GM23338 (cell line): ENCODE measurements at places on chromosomes 2 and 18. TPM values are rescaled to one million over a fixed set of nuclear protein-coding genes. Genes with fewer than 3 reads are reported as not detected.
A peak's percentile ranks its signal among the peaks of the same experiment; 100 is the strongest.

- H3K36me3 ChIP-seq: no peaks in the 10 kb centered on the region
- no peaks in the 10 kb centered on the region for H3K4me1 ChIP-seq
- no peak overlapping the region for H3K4me3 ChIP-seq
- DNase-seq: no peak
Measured at GRCh38 chr18:36529747-36530146, 232.2 kb downstream of the FHOD3 start.

- H3K27me3 ChIP-seq: no peaks in the 10 kb centered on the region
- peak overlapping the region; percentile 86 for H3K27ac ChIP-seq
- peak overlapping the region; percentile 74 for H3K4me3 ChIP-seq
- DNase-seq: peak; percentile 57
Measured at GRCh38 chr2:160491911-160492371, 1.7 kb downstream of the RBMS1 start.

- H3K27ac ChIP-seq: no peak overlapping the region
- H3K36me3 ChIP-seq: no peaks in the 10 kb centered on the region
- H3K27me3 ChIP-seq: no peaks in the 10 kb centered on the region
- no peak overlapping the region for H3K4me3 ChIP-seq
- DNase-seq: no peak
- peaks cover 61% of the 10 kb centered on the region for H3K4me1 ChIP-seq
Measured at GRCh38 chr2:168592181-168592831, 136.2 kb downstream of the CERS6 start.

DNA sequence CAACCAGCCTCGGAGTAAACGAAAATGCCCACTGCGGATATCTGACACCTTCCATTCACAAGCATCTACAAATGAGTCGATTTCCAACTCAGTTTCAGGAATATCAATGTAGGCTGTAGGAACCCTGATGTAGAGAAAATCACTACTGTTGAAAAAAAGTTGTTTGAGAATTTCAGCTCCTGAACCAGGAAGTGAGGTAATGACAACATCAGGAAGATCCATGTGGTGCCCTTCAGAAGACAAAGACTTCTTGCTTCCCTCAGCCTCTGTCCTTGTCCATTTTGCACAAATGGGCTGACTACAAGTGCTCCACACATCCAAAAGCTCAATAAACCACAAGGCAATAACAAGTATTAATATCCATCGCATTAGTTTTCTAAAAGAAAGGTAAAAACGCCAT lies 4.7 kb downstream of the DSEL start:
- no peak for DNase-seq
- H3K4me1 ChIP-seq: peaks cover 34% of the 10 kb centered on the region
- no peaks in the 10 kb centered on the region for H3K36me3 ChIP-seq
- H3K27me3 ChIP-seq: no peaks in the 10 kb centered on the region
- H3K27ac ChIP-seq: no peak overlapping the region

GRCh38 chr2:228624733-228625132 lies 443.2 kb upstream of the SPHKAP start:
- no peaks in the 10 kb centered on the region; the same call in 1 of the 2 replicates for H3K36me3 ChIP-seq
- H3K4me1 ChIP-seq: no peaks in the 10 kb centered on the region
- no peak overlapping the region for H3K4me3 ChIP-seq

DNA sequence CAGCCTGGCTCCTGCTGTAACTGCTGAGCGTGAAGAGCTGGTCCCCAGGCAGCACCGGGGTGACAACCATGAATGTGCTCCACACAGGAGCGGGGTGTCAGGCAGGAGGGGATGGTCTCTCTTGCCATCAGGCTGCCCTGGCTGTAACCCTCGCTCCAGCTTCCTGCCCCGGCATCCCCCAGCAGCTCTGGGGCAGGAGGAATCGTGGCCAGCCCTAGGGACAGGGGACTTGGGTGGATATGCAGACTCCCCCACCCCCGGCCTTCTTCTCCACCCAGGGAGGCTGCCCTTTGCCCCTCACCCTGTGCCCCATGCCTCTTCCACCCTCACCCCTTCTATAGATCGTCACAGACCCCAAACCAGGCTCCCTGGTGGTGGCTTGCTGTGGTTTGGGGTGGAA lies 69.4 kb upstream of the SMAD7 start:
- no peak overlapping the region for H3K4me3 ChIP-seq
- H3K4me1 ChIP-seq: peaks cover 6% of the 10 kb centered on the region; the same call in 1 of the 2 replicates
- no peaks in the 10 kb centered on the region for H3K36me3 ChIP-seq

GRCh38 chr2:6290217-6291015 lies 575.3 kb downstream of the CMPK2 start:
- no peaks in the 10 kb centered on the region for H3K4me1 ChIP-seq
- DNase-seq: no peak
- H3K4me3 ChIP-seq: no peak overlapping the region
- no peaks in the 10 kb centered on the region for H3K27me3 ChIP-seq

DNA sequence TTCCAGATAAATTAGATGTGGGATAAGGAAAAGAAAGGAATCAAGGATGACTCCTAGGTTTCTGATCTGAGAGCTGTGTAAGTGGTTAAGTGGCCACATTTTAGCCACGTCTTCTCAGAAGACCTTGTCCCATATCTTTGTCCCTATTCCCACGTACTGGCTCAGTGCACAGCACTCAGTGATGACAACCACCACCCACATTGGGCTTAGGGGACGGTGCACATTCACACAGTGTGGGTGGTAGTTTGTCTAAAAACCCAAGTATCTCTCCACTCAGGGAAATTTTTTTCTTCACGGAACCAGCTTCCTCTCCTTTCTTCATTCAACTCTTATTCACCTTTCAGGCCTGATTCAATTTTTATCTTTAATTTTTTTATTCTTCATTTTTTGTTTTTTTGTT lies 30.6 kb upstream of the GCC2 start:
- no peak for DNase-seq
- no peak overlapping the region for H3K4me3 ChIP-seq
- H3K4me1 ChIP-seq: no peaks in the 10 kb centered on the region
- no peak overlapping the region for H3K27ac ChIP-seq
- H3K27me3 ChIP-seq: no peaks in the 10 kb centered on the region

DNA sequence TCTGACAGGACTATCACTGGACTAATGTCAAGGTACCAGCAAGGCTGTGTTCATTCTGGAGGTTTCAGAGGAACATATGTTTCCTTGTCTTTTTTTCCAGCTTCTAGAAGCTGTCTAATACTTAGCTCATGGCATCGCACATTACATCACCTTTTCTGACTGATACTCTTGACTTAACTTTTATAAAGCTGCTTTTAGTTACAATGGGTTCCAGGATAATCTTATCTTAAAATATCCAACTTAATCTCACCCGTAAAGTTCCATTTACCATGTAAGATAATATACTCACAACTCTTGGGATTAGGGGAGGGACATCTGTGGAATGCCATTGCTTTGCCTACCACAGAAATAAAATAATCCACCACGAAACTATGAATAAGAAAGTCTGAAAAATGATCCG lies 394.2 kb downstream of the CDH19 start:
- DNase-seq: no peak
- no peaks in the 10 kb centered on the region for H3K27me3 ChIP-seq
- H3K36me3 ChIP-seq: no peaks in the 10 kb centered on the region

- no peak for DNase-seq
- no peak overlapping the region for H3K4me3 ChIP-seq
- no peaks in the 10 kb centered on the region for H3K27me3 ChIP-seq
- no peak overlapping the region for H3K27ac ChIP-seq
- H3K36me3 ChIP-seq: no peaks in the 10 kb centered on the region
Measured at GRCh38 chr2:6109831-6110230, 417.6 kb downstream of the SOX11 start.

- no peaks in the 10 kb centered on the region for H3K4me1 ChIP-seq
- H3K27me3 ChIP-seq: no peaks in the 10 kb centered on the region
Measured at GRCh38 chr2:109481196-109481555, 132.6 kb downstream of the SEPTIN10 start.

- no peak overlapping the region for H3K27ac ChIP-seq
- no peaks in the 10 kb centered on the region for H3K4me1 ChIP-seq
- H3K36me3 ChIP-seq: no peaks in the 10 kb centered on the region
Measured at GRCh38 chr18:50632895-50633515, 73.1 kb downstream of the MAPK4 start.

DNA sequence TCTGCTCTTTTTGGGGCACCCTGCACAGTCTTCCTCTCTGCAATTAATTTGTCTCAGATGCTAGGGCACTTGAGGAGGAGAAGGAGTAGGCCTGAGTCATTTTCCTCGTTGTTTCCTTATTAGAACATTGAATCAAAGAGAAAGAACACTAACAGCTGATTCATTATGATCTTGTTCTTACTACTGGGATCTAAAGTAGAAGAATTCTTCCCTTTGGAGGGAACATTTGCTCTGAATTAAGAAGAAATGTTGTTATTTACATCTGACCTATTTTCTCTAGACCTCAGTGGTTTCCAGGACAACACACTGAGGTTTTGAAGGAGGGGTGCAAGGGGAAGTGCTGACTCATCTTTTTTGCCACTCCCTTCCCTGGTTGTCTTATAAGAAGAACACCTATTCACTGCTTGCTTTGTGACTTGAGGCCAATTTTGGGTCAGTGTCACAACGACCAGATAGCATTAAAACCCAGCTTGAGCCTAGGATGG lies 24.3 kb upstream of the STAT1 start:
- no peak overlapping the region for H3K4me3 ChIP-seq
- no peaks in the 10 kb centered on the region; the same call in 1 of the 2 replicates for H3K4me1 ChIP-seq
- no peaks in the 10 kb centered on the region for H3K36me3 ChIP-seq
- no peak for DNase-seq
- H3K27ac ChIP-seq: no peak overlapping the region

GRCh38 chr2:119119076-119119785 lies 39.3 kb downstream of the C1QL2 start:
- peak overlapping the region; percentile 5; the same call in 1 of the 2 replicates for H3K4me3 ChIP-seq
- H3K27me3 ChIP-seq: no peaks in the 10 kb centered on the region
- no peak for DNase-seq
- peak overlapping the region; percentile 39; the same call in 1 of the 2 replicates for H3K27ac ChIP-seq
- peaks cover 21% of the 10 kb centered on the region for H3K4me1 ChIP-seq
- H3K36me3 ChIP-seq: no peaks in the 10 kb centered on the region

DNA sequence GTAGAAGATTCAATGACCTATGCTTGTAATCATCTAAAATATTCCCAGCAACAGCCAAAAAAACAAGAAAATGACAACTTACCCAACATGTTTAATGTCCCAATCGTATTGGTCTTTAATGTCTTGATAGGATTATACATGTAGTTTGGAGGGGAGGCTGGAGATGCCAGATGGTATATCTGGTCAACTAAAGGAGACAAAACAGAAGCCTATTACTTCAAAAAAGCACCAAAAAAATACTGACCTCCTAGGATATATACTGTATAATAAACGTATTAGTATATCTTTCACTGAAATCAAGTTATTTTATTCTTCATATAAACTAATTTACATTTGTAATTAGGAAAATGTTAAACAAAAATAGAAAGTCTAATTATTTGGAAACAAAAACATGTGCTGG lies 64.5 kb downstream of the UXS1 start:
- H3K4me1 ChIP-seq: peaks cover 12% of the 10 kb centered on the region
- DNase-seq: no peak
- H3K27me3 ChIP-seq: no peaks in the 10 kb centered on the region
- no peak overlapping the region for H3K27ac ChIP-seq
- H3K4me3 ChIP-seq: no peak overlapping the region

DNA sequence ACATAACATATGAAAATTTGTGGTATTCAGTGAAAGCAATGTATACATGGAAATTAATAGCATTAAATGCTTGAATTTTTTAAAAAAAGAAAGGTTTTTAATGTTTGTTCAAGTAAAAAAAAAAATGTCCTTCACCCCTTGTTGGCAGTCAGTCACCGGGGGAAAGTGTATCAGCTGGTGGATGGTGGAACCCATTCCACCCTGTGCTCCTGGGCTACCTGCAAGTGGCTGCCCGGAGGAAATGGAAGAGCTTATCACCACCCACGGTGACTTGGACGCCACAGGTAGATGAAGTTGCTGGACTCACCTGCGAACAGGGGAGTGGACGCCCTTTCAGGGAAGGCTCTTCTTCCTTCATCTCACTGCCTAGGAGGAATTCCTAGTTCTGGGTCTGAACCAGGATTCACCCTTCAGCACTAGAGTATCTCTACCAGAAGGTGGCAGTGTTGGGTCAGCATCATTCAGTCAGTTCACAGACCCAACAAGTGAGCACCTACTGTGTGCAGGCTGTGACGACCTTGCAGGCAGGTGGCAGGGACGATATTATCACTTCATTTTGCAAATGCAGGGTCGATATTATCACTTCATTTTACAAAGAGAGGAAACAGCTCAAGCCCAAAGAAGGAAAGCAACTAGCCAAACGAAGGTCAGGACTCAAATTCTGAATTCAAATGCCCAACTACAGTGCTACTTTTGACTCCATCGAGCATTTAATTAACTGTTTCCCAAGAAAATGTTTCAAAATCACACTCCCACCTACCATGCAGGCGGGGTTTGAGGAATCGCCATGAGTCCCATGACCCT lies 35.8 kb downstream of the CIB4 start:
- no peak overlapping the region for H3K27ac ChIP-seq
- DNase-seq: peak; percentile 91
- no peaks in the 10 kb centered on the region for H3K27me3 ChIP-seq
- H3K4me3 ChIP-seq: no peak overlapping the region

DNA sequence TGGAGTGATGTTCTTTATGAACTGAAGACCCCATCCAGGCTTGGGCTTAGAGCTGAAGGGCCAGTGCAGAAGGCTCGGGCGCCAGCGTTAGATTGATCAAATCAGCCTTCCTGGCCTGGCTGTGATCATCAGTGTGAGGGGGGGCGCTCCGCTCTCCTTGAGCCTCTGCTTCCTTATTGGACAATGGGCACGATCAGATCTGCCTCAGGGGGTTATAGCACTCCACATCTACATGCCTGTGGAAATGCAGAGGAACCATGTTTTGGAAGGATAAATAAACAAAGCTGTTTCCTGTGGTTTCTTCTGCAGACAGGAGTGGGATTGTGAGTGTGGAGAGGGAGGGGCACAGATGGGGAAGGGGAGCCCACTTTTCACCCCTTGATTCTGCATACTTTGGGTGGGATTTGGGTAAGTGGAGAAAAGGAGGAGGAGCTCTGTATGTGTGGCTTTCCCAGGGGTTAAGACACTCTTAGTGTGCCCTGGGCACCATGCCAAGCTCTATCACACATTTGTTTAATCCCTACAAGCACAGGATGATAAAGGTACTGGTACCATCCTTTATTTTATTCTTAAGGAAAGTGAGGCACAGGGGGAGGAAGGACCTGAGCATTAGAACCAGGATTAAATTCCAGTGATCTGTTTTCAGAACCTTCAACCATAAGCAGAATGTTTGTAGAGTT lies 150.5 kb downstream of the EN1 start:
- H3K36me3 ChIP-seq: no peaks in the 10 kb centered on the region
- no peak for DNase-seq
- H3K4me3 ChIP-seq: no peak overlapping the region
- H3K4me1 ChIP-seq: peaks cover 6% of the 10 kb centered on the region
- no peaks in the 10 kb centered on the region for H3K27me3 ChIP-seq
- no peak overlapping the region for H3K27ac ChIP-seq

Gene IFIH1
- total RNA-seq: 2.5 and 3.0 TPM in 2 replicates

Gene CAPN13
- total RNA-seq: 0.19 and 0.94 TPM in 2 replicates

Gene EIPR1
- total RNA-seq: 40.5 and 46.3 TPM in 2 replicates

Gene TSPYL6
- not detected in 2 replicates for total RNA-seq

Gene CASP8
- 3.6 and 6.8 TPM in 2 replicates for total RNA-seq

Gene SOWAHC
- total RNA-seq: 26.3 and 27.5 TPM in 2 replicates

Gene BMPR2
- 14.2 and 21.6 TPM in 2 replicates for total RNA-seq

Gene AQP12A
- total RNA-seq: not detected in 2 replicates

Gene HOXD1
- total RNA-seq: 0.39 TPM in 1 of 2 replicates, not detected in the other

Gene RAB6C
- total RNA-seq: not detected in 2 replicates

Gene HOXD4
- not detected in 2 replicates for total RNA-seq

Gene B4GALT6
- total RNA-seq: 33.8 and 40.4 TPM in 2 replicates

Gene CYBRD1
- total RNA-seq: 5.3 and 8.2 TPM in 2 replicates

Gene CTLA4
- not detected in 2 replicates for total RNA-seq
